ENCODE measurements at places on chromosomes 1 and 21.

GRCh38 chr1:43300378-43301094 lies at the start of gene TIE1:
Gene TIE1 (plus strand): TSS chr1:43300982. CDS start chr1:43301072, 90 bp downstream.
- no peak for DNase-seq

DNA sequence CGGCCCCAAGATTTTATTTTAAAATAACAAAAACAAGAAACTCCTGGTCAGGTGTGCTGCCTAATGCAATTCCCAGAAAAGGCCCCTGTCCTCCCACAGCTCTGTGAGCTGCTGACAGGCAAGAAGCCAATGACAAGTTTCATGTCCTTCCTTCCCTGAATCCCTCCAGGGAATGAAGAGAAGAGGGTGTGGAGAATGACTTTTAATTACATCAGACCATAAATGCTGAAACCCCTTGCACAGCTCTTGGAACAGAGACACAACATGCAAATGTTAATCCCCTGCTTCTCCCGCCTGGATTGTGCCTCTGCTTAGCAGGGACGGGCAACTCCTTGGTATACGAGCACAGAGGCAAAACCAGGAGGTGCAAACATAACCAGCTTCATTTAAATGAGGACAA lies 228.1 kb upstream of the CAMK1G start:
- DNase-seq = no peak

GRCh38 chr1:47547753-47548573 lies 110.1 kb downstream of the FOXD2 start:
- no peak for DNase-seq

GRCh38 chr1:20448671-20449071 lies 37.3 kb downstream of the CAMK2N1 start:
- DNase-seq = no peak

DNA sequence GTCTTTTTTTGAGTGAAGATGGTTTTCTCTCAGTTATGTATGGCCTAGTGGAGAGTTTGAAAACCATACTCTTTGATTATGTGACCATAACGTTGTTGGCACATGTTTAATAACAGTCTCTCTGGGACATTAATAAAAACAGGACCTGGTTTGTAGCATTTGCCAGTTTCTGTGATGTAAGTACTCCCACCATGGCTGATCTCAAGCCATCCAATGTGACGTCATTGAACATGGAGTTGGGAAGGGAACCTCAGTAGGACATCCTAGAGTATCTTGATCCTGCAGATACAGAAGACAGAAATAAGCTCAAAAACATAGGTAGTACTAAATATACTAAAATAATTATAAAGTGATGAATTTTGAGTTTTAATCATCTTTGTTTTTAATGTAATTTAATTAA lies 107.0 kb downstream of the ACTL8 start:
- DNase-seq = no peak
